Activated CD4-positive, alpha-beta T cell treated with anti-CD3 and anti-CD28 coated beads for 48 hours (primary cell): ENCODE measurements at places on chromosomes 12 and 14.
A peak's percentile ranks its signal among the peaks of the same experiment; 100 is the strongest.

GRCh38 chr14:55354500-55354899 lies 57.1 kb downstream of the ATG14 start:
- peak; percentile 65 for DNase-seq

GRCh38 chr14:31930070-31930469 lies 147.0 kb upstream of the ARHGAP5 start:
- DNase-seq: no peak

DNA sequence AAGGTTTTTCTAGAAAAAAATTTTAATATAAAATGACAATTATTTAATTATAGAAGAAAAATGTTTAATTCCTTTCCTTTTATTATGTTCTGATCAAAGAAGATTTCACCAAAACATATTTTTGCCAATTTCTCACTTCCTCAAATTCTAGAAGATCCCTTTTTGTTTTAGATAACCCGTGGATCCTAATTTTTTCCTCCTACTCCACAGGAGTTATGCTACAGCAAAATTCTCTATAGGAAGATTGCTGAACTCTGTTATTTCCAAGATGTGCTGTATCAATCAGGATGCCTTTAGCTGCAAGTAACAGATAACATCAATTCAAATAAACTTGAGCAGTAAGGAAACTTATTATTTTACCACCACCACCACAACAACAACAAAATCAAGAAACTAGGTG lies 3.8 kb upstream of the SNX6 start:
- no peak for DNase-seq

DNA sequence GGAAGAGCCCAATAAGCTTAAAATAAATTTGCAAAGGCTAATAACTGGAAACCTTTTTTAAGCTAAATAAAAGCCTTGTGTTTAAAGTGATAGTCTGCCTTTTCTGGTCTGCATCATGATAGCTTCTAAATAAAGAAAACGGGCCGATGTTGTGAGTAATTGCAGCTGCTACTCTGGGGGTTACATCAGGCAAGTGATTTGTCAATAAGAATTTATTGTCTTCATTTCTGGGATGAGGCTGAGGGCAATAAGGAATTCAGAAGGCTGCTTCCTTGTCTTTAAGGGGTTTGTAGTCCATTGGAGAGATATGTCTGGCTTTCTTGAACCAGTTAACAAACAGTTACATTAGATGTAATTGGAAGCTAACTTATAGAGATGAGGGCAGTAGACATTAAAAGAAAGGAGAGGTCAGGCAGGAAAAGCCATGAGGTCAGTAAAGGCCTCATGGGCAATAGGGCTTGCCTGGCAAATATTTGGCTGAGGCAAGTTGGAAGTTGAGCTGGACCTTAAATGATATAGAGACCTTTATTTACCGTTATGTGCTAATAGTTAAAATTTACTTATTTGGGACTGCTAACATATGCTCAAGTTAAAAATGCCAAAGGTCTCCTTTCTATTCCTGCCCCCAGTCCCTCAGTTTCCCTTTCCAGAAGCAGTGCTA lies 85.0 kb downstream of the CRADD start:
- no peak for DNase-seq

DNA sequence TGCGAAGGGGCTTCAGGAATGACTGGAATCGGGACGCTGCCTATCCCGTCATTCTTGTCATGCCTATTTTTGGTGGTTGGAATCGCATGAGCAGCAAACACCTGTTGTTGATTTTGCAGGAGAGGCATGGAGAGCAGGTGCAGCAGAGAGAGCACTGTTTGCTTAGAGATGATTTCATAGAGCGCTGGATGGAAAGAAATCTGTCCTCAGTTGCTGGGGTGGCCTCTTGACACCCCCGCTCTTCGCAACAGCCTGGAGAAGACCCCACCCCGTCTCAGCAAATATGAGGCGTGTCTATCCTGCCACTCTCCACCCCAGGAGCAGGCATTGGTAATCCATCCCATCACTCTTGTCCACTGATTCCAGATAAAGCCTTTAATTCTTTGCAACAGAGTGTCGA lies 19.3 kb upstream of the NCOR2 start:
- DNase-seq: no peak
